ENCODE measurements at places on chromosomes 6 and 20.

DNA sequence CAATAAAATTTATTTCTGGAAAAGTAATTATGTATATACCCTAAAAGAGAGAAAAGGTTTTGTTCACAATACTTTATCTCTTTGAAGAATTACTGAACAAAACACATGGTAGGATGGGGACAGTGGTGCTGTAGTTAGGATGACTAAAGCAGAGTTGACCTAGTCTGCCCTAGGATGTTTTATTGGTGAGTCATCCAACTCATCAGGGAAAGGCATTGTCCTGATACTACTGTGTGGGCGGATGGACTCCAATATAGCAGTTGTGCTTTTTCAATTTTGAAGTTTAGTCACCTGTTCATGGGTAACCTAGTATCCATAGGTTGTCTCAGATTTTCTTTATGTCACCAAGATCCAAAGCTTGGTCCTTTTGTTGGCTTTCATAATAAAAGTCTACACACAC is 53.3 kb upstream of the EYS start:
- no peak for DNase-seq

GRCh38 chr6:129136751-129137150 is 253.8 kb downstream of the LAMA2 start:
- no peak for DNase-seq

DNA sequence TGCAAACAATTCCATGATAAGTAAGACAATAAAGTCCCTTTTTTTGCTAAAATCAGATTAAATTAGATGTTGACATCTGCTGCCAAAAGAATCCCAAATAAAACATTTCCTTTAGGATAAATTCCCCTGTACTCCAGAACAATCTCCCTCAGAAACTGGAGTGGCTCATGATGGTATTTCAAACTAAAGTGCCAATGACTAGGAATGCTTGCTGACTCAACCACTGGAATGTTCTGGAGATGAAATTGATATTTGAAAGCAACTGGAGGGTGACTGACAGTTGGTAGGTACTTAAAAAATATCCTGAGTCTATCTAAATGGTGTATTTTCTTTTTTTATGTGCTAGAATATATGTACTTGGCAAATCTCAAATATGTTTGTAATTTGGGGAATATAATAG is 350.1 kb upstream of the TSHZ2 start:
- DNase-seq: no peak

GRCh38 chr20:8155812-8156211 is 23.7 kb downstream of the PLCB1 start:
- DNase-seq: no peak

DNA sequence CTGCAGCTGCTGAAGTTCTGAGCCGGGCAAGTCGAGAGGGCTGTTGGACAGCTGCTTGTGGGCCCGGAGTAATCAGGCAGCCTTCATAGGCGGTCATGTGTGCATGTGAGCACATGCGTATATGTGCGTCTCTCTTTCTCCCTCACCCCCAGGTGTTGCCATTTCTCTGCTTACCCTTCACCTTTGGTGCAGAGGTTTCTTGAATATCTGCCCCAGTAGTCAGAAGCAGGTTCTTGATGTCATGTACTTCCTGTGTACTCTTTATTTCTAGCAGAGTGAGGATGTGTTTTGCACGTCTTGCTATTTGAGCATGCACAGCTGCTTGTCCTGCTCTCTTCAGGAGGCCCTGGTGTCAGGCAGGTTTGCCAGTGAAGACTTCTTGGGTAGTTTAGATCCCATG is 21.2 kb upstream of the MAPK13 start:
- no peak for DNase-seq

- DNase-seq: no peak
Measured at GRCh38 chr6:40251637-40252300, 317.5 kb upstream of the MOCS1 start.

GRCh38 chr6:6858533-6858982 is 249.2 kb upstream of the RREB1 start:
- no peak for DNase-seq

- DNase-seq: no peak
Measured at GRCh38 chr20:19621072-19621471, 137.0 kb upstream of the RIN2 start.

DNA sequence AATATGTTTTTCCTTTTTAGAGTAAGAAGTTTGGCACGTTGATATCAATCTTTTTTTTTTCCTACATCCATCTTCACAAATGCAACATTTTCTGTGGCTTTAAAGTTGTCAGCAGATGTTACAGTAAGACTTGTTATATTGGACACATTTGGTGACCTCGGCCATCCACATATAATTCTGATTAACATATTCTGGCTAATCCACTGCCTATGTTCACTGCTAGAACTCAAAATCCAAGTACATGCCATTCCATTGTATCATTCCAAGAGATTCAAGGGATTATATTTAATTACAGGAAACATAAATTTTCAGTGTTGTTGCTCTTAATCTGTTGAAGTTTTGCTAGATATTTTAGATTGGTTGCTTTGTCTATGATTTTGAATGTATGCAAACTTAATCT is 367.6 kb downstream of the TENT5A start:
- no peak for DNase-seq

DNA sequence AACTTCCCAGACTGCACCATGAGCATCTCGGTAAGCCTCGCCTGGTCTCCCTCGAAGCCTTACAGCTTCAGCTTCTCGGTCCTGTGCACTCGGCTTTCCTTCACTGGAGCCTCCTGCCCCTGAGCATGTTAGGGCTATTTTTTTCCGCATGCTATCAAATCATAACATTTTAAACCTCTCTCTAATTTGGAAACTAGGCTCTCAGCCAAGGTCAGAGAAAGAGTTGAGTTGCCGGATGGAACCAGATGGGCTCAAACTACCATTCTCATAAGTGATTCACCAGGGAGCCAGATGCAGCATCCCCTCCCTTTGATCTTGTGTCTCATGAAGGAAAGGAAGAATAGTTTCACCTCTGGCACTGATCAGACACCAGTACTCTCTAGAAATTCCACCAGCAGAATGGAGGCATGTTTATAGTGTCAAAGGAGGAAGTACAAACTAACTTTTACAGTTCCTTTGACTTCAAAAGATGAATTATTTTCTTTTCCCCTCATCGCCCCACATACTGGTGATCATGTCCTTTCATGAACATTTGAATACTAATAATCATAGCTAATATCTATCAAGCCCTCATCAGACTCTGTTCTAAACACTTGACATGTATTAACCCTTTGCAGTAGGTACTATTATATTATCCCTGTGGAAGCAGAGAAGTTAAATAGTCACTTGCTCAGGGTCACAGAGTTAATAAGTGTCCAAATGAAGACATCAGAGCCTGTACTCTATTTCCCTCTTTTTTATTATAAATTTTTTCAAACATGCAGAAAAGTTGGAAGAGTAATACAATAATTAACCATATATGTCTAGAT is 46.7 kb downstream of the MAP1LC3A start:
- DNase-seq: no peak

- DNase-seq: no peak
Measured at GRCh38 chr20:8449123-8449522, 317.1 kb downstream of the PLCB1 start.

- DNase-seq: peak; percentile 82
Measured at GRCh38 chr20:49482621-49483017, at the start of gene KCNB1. Gene KCNB1 (minus strand): TSS chr20:49482668. CDS start chr20:49482480, 188 bp downstream.

- DNase-seq: no peak
Measured at GRCh38 chr6:3610921-3611320, 140.6 kb downstream of the PXDC1 start.

- no peak for DNase-seq
Measured at GRCh38 chr20:2836035-2836434, 4.4 kb downstream of the PCED1A start.

DNA sequence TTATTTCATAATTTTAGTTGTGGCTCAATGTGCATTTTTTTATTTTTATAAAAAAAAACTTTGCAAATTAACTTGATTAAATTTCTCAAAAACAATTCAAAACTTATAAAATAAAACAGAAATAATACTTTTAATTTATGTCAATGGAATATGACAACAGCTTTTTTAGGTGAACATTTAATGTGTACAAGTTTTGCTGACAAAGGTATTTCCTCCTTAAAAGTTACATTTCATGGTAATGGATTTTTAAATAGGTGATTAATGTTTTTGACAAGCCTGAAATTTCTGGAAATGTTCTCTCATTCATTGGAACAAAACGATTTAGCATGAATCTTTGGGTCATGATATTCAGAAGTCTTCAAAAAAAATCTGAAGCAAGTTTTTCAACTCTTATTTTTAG is 1160.0 kb downstream of the HACE1 start:
- no peak for DNase-seq

DNA sequence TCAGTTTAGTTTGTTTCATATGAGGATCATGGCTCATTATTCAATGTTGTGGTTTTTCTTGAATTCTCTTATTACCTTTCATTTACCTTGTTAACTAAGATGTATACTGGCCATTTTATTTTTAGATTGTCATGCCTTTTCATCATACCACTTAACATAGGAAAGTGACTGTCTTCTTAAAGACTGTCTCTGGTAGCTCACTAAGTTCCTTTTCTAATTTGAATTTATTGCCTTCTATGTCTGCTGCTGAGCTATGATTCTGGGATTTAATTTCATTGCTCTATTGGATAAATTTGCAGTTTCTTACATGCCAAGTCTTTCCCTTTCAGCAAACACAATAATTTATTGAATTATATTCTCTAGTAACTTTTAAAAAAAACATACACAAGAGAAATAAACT is 49.5 kb upstream of the ANKEF1 start:
- no peak for DNase-seq

GRCh38 chr20:62846166-62846890 is 15.3 kb downstream of the TCFL5 start:
- DNase-seq: no peak

- DNase-seq: peak; percentile 32
Measured at GRCh38 chr20:32456869-32457478, 98.8 kb downstream of the ASXL1 start.

DNA sequence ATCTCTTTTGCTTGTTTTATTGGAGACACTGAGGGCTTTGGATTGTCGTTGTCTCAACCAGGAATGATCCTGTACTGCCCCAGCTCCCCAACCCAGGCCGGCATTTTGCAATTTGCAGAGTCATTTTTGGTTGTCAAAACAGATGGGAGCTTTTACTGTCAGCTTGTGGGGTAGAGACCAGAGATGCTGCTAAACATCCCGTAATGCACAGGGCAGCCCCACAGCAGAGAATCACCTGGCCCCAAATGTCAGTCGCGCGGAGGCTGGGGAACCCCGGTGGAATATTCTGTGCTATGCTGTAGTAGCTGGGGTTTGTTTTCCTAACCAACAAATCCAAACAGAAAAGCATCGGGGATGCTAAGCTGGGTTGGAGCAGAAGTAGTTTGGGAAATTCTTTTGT is 99.7 kb downstream of the TSHZ2 start:
- no peak for DNase-seq

GRCh38 chr6:167350731-167351655 is 26.1 kb downstream of the TTLL2 start:
- DNase-seq: peak; percentile 39

GRCh38 chr6:44301782-44302564 is 11.2 kb downstream of the AARS2 start:
- DNase-seq: no peak

DNA sequence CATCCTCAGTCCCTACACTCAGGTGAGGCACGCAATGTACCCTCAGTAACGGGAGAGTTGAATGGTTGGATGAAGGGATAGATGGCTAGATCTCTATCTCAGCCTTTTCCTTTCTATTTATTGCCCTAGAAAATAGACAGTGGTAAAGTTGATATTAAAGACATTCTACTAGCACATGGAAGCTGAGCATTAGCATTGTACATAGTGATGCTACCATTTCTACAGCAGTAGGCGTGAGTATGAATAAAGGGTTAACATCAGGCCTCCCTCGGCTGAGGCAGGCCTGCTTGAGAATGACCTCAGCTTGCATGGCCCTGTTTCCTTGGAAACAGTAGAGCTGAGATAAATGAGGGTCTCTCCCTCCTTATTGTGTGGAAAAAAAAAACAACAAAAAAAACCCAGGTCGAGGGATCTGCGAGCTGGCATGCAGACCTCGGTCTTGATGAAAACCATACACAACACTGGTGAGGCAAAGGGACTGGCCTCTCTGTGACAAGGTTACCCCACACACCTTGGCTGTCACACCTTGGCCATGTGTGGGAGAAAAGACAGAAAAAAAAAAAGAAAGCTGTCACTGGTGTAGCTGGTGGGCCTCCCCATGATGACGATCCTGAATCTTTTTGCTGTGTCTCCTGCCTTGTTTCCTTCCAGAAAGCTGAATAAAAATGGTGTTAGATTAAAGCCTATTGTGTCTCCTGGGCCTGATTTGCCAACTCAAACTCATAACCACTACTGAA is 160.0 kb downstream of the HACE1 start:
- no peak for DNase-seq

DNA sequence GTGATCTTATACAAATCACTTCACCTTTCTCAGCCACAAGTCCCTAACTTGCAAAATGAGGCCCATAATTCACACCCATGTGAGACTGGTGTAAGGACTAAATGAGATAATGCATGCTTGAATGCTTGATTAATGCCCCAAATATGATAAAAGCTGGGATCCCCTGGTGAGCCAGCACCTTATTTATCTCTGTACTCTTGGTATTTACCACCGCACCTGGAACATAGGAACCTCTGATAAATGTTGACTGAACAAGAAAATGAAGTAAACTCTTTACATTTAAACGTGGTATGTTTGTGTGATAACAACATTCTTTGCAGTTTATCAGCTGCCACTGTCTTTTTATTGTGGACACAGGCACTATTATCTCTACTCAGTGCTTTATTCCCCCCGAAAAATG is 2.5 kb upstream of the APOBEC2 start:
- no peak for DNase-seq

DNA sequence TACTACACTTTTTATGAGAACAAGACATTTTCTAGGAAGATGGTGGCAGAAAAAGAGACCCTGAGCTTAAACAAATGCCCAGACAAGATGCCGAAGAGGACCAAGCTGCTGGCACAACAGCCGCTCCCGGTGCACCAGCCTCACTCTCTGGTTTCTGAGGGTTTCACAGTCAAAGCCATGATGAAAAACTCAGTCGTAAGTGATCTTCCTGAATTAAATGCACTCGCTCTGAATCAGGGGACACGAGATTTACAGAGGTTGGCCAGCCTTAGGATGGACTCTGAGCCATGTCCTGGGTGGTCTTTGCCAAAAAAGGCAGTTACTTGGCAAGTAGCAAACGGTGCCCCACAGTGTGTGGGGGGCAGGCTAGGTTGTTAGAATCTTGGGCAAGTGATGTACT is 423 bp downstream of the PACRG start:
- DNase-seq: no peak

DNA sequence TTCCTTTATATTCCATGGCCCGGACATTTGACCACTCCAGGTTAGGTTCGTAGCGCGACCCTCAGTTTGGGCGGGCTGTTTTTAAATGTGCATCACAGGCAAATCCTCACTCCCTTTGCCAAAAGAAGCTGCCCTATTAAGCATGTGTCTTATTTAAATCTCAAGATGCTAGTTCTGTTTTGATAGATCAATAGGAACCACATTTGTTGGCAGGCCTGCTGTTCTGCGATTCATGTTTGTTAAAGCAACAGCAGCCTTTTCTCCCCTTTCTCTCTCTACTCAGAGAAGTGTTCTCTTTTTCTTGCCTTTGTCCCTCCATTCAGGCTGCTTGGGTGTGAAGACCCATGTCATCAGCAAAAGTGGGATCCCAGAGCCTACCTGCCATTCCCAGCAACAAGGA is 212.0 kb upstream of the SSTR4 start:
- no peak for DNase-seq

GRCh38 chr20:31758521-31758920 is 19.4 kb downstream of the TPX2 start:
- DNase-seq: no peak

GRCh38 chr6:87738000-87738399 is 36.0 kb upstream of the AKIRIN2 start:
- no peak for DNase-seq

GRCh38 chr20:12949429-12949980 is 59.3 kb upstream of the SPTLC3 start:
- DNase-seq: peak; percentile 56

GRCh38 chr20:33915726-33916331 is 77.9 kb upstream of the RALY start:
- DNase-seq: peak; percentile 14

Measured in NCI-H226 (cell line).